ENCODE measurements at places on chromosomes 16 and 17. TPM values are rescaled to one million over a fixed set of nuclear protein-coding genes. Genes with fewer than 3 reads are reported as not detected.

Gene KRTAP4-4
- total RNA-seq, result not detected

Gene TOP2A
- total RNA-seq, result 322 TPM

DNA sequence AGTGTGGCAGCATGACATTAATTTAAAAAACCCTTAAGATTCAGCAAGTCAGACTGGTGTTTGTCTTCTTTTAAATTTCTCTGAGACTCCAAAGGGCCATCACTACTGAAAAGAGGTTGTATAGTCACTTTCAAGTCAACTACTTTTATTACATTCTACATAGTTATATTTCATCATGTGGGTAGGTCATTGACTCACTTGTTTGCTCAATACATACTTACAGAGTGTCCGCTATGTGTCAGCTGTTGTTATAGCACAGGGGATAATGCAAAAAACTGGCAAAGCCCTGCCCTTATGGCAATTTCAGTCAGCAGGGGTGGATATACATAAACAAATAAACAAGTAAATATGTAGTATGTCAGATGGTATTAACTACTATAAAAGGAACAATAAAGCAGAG lies 2.5 kb upstream of the MYH4 start:
- DNase-seq, result no peak

Gene APPBP2
- 28.8 TPM for total RNA-seq

Gene SOX8
- total RNA-seq, result 1.6 TPM

DNA sequence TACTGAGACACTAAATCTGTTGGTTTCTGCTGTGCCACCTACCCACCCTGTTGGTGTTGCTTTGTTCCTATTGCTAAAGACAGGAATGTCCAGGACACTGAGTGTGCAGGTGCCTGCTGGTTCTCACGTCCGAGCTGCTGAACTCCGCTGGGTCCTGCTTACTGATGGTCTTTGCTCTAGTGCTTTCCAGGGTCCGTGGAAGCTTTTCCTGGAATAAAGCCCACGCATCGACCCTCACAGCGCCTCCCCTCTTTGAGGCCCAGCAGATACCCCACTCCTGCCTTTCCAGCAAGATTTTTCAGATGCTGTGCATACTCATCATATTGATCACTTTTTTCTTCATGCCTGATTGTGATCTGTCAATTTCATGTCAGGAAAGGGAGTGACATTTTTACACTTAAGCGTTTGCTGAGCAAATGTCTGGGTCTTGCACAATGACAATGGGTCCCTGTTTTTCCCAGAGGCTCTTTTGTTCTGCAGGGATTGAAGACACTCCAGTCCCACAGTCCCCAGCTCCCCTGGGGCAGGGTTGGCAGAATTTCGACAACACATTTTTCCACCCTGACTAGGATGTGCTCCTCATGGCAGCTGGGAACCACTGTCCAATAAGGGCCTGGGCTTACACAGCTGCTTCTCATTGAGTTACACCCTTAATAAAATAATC lies 14.6 kb downstream of the STH start:
- no peak for DNase-seq

Measured in activated CD4-positive, alpha-beta T cell treated with anti-CD3 and anti-CD28 coated beads for 36 hours (primary cell).